ENCODE measurements at places on chromosomes 11 and 22. TPM values are rescaled to one million over a fixed set of nuclear protein-coding genes. Genes with fewer than 3 reads are reported as not detected.

The P2RY6 gene
- not detected for total RNA-seq

GRCh38 chr11:30774496-30775232 lies 188.5 kb upstream of the MPPED2 start:
- no peak for DNase-seq

The TPBGL gene
- total RNA-seq, result 0.33 TPM

GRCh38 chr11:108496643-108497256 lies 1.4 kb downstream of the POGLUT3 start:
- no peak for DNase-seq

The MAJIN gene
- not detected for total RNA-seq

The LRRC74B gene
- total RNA-seq, result not detected

GRCh38 chr11:63996512-63996911 lies 10.3 kb downstream of the OTUB1 start:
- DNase-seq, result no peak

- DNase-seq, result no peak
Measured at GRCh38 chr11:45930951-45931570, 8.6 kb downstream of the LARGE2 start.

The ISX gene
- total RNA-seq, result not detected

GRCh38 chr11:119723243-119723951 lies 5.6 kb downstream of the NECTIN1 start:
- no peak for DNase-seq

GRCh38 chr22:46750863-46751443 lies 11.5 kb upstream of the TBC1D22A start:
- DNase-seq, result no peak

DNA sequence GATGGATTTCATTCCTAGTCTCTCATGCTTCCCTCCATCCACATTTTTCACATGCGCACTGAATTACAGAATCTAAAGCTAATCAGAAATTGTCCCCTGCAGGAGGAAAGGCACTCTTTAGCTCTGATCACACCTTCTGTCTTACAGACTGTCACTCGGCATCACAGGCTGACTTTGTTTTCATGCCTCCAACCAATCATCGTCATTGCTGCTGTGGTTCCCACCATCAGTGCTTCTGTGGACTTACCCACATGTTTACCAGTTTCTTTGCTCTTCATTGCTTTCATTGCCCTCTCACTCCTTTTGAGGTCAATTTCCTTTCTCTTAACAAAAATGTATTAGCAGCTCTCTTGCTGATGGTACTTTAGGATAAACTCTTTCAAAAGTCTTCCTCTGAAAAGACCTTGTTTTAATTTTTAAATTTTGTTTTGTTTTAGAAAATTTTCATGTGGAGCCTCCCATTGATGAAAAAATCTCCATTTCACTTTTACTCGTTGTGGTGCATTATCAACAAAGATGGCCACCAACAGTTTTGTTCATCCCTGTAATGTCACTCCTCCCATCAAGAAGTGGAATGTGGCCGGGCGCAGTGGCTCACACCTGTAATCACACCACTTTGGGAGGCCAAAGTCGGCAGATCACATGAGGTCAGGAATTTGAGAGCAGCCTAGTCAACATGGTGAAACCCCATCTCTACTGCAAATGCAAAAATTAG lies 20.2 kb upstream of the TREH start:
- DNase-seq, result no peak

DNA sequence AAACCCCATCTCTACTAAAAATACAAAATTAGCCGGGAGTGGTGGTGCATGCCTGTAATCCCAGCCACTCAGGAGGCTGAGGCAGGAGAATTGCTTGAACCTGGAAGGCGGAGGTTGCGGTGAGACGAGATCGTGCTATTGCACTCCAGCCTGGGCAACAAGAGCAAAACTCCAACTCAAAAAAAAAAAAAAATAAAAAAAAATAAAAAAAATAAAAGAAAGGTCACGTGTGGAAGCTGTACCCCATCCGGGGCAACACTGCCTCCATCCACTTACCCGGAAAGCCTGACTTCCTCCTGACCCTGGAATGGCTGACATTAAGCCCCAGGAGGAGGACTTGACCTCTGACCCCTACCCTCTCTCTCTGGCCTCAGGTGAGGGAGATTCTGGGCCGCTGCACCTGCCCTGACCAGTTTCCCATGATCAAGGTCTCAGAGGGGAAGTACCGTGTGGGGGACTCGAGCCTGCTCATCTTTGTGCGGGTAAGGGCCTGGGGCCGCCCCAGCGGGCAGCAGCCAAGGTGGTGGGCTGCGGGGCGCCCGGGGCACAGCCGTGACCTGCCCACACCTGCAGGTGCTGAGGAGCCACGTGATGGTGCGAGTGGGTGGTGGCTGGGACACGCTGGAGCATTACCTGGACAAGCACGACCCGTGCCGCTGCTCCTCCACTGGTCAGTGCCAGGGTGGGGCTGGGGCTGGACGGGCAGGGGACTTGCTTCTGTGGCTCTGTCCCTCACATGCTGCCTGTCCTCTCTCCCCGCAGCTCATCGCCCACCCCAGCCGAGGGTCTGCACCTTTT lies 3.8 kb downstream of the GAS2L1 start:
- no peak for DNase-seq

The SCN3B gene
- 0.06 TPM for total RNA-seq

- no peak for DNase-seq
Measured at GRCh38 chr11:72738199-72739141, 13.7 kb downstream of the ARAP1 start.

GRCh38 chr11:11980200-11980599 lies 28.2 kb downstream of the DKK3 start:
- no peak for DNase-seq

GRCh38 chr11:10373929-10374328 lies 69.1 kb downstream of the ADM start:
- no peak for DNase-seq

- DNase-seq, result no peak
Measured at GRCh38 chr11:119441898-119442243, 18.9 kb upstream of the THY1 start.

The LMO2 gene
- total RNA-seq, result 1.5 TPM

The MS4A3 gene
- not detected for total RNA-seq

- peak; percentile 78 for DNase-seq
Measured at GRCh38 chr22:35430897-35431322, 31.0 kb downstream of the MCM5 start.

GRCh38 chr11:60841797-60842667 lies at the start of gene CCDC86:
CCDC86 (plus strand) TSS chr11:60842113; CDS start chr11:60842125, 12 bp downstream.
- peak; percentile 94 for DNase-seq

- no peak for DNase-seq
Measured at GRCh38 chr11:46480166-46480726, 88.7 kb upstream of the CHRM4 start.

DNA sequence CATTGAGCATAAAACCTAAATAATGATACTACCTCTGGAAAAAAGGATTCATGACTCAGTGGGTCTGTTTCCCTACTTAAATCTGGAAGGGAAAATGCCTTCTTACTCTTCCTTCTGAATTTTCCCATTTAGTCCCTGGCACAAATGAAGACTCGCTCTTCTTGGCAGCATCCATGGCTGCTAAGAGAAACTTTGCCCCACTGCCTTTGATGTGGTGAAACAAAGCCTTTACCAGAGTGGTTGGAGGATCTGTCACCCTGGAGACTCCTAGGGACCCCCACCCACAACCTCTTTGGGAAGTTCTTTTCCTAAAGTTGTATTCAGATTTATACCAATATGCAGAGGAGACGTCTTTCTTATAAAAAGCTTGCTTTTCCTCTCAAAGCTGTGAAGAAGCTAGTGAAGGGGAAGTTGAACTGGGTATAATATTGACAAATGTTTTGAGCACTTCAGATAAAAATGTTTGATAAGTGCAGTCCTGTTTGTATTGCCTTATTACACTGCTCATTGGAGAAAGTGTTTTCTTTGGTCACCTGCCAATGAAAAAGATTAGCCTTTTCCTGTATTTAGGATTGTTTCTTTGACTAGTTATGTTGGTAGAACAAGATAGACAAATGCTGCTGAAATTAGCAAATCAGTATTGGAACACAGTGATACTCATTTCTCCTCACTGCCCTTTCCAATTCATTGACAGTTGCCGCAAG lies 77.3 kb downstream of the ARFGAP2 start:
- no peak for DNase-seq

GRCh38 chr22:41524251-41524661 lies 20.0 kb downstream of the POLR3H start:
- no peak for DNase-seq

GRCh38 chr11:61667684-61668305 lies 12.4 kb upstream of the DAGLA start:
- DNase-seq, result no peak

The NUMA1 gene
- total RNA-seq, result 104 TPM

GRCh38 chr11:76836613-76837291 lies 24.0 kb upstream of the ACER3 start:
- DNase-seq, result no peak

DNA sequence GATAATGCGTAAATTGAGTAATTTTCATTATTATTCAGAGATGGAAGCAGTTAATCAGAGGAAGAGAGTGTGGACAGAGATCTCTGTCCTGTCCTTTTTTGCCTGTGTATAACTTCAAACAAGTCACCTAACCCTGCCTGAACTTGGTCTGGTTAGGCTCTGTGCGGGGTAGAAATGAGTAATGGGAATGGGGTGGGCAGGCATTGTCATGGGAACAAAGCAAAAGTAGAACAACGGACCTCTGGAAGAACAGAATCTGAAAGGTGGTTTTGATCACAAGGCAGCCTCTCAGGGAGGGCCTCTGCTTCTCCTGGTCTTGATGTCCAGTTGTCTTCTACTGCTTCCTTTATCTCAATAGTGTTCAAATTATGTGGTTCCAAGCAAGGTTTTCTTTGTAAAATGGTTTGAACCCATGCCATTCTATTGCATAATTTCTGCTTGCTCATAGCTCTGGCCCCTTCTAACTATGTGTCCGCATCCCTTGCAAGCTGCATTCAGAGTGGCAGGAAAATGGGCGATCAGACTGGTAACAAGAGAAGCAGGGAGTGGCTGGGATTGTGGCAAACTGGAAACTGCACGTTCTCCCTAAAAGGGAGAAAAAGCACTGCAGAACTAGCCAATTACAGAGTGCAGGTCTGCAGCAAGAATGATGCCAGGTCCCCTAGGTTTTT lies 76.1 kb downstream of the PRR5L start:
- DNase-seq, result peak; percentile 91

GRCh38 chr11:103220133-103220532 lies 110.9 kb downstream of the DYNC2H1 start:
- no peak for DNase-seq

The ROBO4 gene
- total RNA-seq, result 21.1 TPM

The PAK1 gene
- total RNA-seq, result 53.9 TPM

GRCh38 chr22:44316393-44317122 lies 3.8 kb upstream of the SHISAL1 start:
- DNase-seq, result no peak

GRCh38 chr11:63813563-63814382 lies 517 bp downstream of the SPINDOC start:
- peak; percentile 30 for DNase-seq

DNA sequence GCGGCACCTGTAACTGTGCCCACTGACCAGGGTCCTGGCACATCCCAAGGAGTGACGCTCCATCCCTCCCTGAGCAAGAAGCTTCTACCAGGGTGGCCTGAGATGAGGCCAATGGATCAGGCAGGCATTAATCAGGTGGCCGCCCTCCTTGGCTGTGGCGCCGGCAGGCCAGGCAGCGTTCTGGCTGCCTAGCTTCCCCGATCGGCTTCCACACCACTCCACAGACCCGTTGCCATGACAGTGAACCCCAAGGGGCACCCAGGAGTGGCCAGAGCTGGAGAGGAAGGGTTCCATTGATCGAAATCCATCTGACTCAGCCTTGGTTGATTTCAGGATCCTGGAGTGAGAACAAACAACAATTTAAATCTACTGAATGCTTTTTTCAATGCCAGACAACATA lies 20.5 kb downstream of the LRRC55 start:
- no peak for DNase-seq

DNA sequence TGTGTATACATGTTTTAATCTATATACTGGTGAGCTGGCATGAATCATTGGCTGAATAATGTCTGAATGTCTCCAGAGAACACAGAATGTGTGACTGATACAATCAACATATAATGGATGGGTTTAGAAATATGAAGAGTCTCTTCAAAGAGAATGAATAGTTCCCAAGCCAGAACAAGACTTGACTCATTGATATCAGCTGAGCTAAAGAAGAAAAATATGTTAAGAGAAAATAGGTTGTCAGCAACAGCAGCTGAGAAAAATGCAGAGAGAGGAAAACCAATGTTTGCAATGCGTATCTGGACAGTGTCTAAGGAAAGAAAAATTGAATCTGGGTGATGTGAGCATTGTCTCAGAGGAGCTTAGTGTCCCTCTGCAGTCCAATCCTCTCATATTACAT lies 1281.8 kb upstream of the TENM4 start:
- peak; percentile 18 for DNase-seq

The CRYBB2 gene
- not detected for total RNA-seq

The ARFGAP3 gene
- 20.4 TPM for total RNA-seq

- no peak for DNase-seq
Measured at GRCh38 chr22:49670456-49671330, 157.0 kb downstream of the BRD1 start.

- peak; percentile 56 for DNase-seq
Measured at GRCh38 chr11:19628018-19628417, 84.6 kb upstream of the NAV2 start.
